AG08396 (cell line): ENCODE measurements at places on chromosomes 1 and 21.
A peak's percentile ranks its signal among the peaks of the same experiment; 100 is the strongest.

GRCh38 chr1:46298387-46298786 is 5.0 kb downstream of the LRRC41 start:
- no peak for DNase-seq

- no peak for DNase-seq
Observed at GRCh38 chr1:193417403-193417802, 231.0 kb upstream of the B3GALT2 start.

- no peak for DNase-seq
Observed at GRCh38 chr1:201590474-201590873, 51.5 kb downstream of the NAV1 start.

GRCh38 chr1:181680332-181680731 is 197.0 kb downstream of the CACNA1E start:
- DNase-seq = no peak

DNA sequence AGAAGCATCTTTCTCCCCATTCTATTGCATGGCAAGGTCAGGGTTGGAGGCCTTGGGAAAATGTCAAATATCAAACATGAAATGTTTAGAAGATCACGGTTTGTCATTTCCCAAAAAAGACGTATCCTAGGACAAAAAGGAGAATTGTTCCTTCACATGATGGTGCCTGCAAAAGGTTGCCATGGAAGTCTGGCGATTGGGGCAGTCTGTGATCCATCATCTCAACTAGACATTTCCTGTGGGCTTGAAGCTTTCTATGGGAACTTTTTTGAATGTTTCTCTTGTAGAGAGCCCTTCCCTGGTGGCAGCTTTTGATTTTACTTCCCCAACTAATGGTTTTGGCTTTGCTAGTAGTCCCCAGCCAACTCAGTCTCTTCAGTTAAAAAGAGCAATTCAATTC is 106.3 kb downstream of the TGFB2 start:
- DNase-seq = no peak

- no peak for DNase-seq
Observed at GRCh38 chr1:157311730-157312081, 173.5 kb upstream of the ETV3 start.

DNA sequence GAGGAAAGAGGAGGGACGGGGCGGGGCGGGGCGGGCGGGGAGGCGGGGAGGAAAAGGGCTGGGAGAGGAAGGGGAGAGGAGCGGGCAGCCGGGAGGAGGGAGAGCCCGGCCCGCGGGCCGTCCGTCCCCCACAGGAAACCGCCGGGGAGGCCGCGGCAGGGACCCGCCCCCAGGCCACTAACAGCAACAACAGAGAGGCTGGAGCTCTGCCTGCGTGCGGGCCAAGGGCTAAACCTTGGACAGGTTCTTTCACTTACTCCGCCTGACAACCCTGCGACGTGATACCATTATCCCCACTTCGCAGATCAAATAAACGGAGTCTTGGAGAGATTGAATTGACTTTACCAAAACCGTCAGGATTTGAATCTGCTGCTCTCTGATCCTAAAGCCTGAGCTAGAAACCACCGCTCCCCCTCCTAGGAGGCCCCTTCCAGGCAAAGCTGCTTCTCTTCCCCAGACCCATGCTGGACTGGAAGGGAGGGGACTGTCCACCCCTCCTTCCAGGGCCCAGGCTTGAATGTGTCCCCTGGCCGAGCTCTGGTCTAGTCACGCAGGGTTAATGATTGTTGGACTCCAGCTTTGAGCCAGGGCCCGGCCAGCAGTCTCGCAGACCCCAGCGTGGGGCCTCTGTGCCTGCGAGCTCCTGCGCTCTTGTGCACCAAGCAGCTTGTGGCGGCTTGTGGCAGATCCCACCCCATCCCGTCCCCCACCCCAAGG is at the start of gene EVA1B:
Gene EVA1B, minus strand, starts transcription at position 10 of the 717 bp plus-strand sequence. CDS start 608 bp downstream, outside the sequence.
- peak; percentile 88 for DNase-seq

- no peak for DNase-seq
Observed at GRCh38 chr1:119249283-119249682, 108.8 kb upstream of the WARS2 start.

GRCh38 chr1:167092653-167093052 is 1.2 kb upstream of the STYXL2 start:
- DNase-seq = no peak

- no peak for DNase-seq
Observed at GRCh38 chr1:193634470-193634869, 448.1 kb upstream of the B3GALT2 start.

- DNase-seq = no peak
Observed at GRCh38 chr1:54315099-54315498, 91.1 kb downstream of the SSBP3 start.

DNA sequence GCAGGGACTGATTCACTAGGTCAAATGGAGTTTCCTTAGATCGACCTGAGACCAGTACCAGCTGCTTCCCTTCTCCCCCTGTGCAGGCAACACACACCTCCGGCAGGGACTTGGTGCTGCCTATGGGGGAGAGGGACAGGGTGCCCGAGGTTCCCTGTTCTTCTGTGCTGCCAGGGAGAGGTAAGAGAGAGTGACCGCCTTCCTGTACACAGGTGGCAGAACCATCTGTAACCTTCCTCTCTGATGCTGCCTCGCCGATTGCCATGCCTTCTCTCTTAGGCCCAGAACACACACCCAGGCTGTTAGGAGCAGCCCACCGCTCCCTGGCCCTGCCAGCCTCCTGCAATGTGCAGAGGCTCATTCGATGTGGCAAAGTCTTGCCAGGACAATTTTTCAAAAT is 9.3 kb downstream of the MYOC start:
- DNase-seq = no peak

- DNase-seq = no peak
Observed at GRCh38 chr1:42551590-42551989, 88.5 kb downstream of the CCDC30 start.

GRCh38 chr1:27346991-27347624 is 5.3 kb downstream of the SYTL1 start:
- no peak for DNase-seq

DNA sequence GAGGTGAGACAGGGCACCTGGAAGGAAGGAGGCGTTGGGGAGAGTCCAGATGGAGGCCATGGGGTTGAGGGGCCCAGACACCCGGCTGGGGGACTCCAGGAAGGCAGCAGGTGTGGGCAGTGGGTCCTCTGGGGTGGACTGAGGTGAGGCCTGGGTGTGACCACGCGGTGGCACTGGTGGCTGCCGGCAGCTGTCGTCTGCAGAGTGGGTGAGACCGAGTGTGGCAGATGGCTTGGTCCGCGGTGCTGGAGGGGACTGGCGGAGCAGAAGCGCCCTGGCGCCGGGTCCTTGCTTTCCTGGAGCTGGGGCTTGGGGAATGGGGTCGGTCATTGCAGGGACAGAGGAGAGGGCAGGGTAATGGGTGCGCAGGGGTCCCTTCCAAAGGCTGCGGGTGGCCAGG is 12.5 kb downstream of the AGRN start:
- DNase-seq = no peak

DNA sequence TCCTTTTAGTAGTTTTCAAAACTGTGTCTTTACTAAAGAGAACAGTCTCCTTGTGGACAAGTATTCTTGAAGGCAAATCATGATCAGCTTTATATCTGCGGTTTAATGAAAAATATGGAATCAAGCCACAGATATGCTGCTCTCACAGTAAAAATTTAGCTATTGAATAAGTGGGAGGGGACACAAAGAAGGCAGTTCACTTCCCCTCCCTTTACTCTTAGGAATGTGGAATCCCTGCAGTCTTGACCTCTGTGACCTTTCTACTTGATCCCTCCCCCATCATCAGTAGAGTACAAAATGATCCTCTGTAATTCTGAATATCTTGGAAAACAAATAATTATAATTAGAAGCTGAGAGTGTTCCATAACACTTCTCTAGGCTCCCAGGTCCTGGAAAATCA is 136.7 kb upstream of the HOOK1 start:
- no peak for DNase-seq

- no peak for DNase-seq
Observed at GRCh38 chr1:31957701-31958674, 19.8 kb upstream of the PTP4A2 start.

DNA sequence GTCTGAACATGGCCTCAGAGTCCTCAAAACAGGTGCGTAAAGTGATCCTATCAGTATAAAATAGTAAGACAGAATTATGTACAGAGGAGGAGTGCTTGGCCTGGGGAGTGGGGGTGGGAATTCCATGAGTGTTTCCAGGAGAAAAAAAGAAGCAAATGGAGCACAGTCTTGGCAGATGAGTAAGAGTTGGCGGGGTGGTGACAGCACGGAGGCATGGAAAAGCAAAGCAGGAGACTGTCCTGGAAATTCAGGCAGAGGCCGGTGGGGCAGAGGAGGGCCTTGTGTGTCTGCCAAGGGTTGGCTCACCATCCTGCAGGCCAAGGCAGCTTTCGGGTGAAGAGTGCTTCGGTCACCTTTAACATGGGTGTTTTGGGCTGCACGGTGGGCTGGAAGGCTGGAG is 63.4 kb downstream of the OPTC start:
- peak; percentile 65 for DNase-seq

- DNase-seq = peak; percentile 32
Observed at GRCh38 chr1:164617377-164618201, 58.6 kb downstream of the PBX1 start.

- DNase-seq = no peak
Observed at GRCh38 chr1:48581270-48581669, 109.3 kb upstream of the SPATA6 start.

DNA sequence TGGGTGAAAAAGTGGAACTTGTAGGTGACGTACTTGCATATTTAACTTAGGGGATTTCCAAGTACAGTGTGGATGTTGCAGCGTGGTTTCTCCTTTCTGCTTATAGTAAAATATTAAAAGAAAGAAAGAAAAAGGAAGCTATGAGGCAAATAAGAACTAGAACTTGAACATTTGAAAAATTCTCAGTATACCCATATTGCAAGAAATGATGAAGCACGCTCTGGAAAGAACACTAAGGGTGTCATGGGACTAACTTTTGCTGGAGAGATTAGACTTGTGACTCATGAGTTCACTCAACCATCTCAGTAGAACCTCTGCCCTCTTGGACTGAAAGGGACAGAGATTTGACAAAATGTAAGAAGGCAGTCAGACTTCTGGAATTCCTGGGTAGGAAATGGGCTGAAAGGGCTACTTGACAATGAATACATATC is 704.5 kb upstream of the ADGRL4 start:
- no peak for DNase-seq

DNA sequence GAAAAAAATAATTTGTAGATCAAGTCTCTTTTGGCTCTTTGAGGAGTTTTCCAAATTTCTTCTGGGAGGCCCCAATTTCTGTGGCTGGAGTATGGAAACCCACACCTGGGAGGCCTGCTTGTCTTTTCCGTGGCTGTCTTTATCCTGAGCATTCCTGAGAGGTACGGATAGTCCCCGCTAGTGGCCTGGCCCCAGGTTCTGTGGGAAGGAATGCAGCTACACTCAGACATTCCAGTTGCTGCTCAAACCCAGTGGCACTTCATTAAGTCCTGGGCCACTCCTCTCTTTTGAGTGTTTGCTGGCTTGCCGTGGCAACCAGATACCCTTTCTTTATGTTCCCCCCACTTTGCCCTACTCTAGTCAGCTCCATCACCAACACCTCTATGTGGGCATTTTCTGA is 310.4 kb downstream of the ASTN1 start:
- no peak for DNase-seq

DNA sequence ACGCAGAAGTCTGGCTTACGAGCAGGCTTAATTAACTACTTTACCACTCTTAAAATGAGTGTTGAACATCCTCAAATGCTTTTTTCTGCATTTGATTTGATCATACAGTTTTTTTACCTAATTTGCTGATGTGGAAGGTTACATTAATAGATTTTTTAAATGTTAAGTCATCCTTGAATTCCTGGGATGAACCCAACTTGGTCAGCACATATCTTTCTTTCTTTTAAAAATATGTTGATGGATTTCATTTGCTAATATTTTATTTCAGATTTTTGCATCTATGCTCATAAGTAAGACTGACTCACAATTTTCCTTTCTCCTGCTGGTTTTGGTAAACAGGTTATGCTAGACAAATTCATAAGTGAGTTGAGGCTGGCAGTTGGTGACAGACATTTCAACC is 82.9 kb downstream of the LHX4 start:
- no peak for DNase-seq

GRCh38 chr1:177615251-177615650 is 354.6 kb downstream of the SEC16B start:
- DNase-seq = no peak

- DNase-seq = peak; percentile 25
Observed at GRCh38 chr1:39720094-39720999, 18.3 kb upstream of the PPIE start.

DNA sequence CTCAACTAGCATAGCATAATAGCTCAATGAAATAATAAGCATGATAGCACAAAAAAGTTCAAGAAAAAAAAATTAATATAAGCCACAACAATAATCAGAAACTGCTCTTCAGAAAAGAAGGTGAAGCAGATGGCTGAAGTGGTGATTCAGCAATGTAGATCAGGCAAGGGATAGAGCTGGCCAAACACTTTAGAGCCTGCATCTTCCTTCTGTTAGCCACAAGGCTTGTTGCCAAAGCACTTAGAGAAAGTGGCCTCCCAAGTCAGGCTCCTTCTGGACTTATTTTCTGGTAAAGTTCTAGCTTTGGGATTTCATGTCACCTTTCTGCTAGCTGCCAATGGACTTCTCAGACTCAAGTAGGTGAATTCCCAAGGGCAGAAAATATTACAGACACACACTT is 60.3 kb upstream of the C1orf87 start:
- DNase-seq = peak; percentile 44

DNA sequence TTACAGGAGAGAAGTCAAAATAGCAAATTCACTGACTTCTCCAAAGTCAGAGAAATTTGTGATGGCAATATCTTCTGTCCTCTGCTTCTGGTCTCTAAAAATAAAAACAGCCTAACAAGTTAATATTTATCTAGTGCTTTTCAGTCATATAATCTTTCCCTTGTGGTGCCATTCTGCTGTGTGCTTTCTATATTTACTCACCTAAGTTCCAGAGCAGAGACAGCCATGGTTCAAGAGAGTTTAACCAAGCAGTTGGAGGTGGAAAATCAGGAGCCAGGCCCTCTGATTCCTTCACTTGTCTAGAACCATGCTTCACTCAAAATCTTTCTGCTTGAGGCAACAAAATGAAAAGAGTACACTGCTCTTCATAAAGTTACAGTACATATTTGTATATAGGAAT is 39.3 kb downstream of the BRINP2 start:
- no peak for DNase-seq

GRCh38 chr21:27047658-27048314 is 80.9 kb upstream of the ADAMTS5 start:
- DNase-seq = no peak

DNA sequence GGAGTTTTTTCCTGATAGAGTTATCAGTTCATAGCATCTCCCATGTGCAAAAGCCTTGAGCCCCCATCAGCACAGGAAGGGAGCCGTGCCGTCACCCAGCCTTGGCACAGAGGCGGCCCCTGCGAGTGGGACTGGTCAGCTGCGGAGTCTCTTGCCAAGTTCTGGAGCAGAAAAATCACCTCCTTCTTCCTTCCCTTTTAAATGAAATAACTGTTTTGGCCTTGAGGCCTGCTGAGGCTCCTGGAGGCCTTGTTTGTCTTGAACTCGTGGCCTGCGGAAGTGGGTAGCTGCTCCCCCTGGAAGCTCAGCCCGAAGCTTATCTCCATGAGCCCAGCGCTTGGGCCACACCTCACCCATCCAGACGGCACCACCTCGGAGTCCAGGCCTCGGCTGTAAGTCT is 145.7 kb upstream of the TMEM51 start:
- no peak for DNase-seq

- DNase-seq = peak; percentile 48
Observed at GRCh38 chr1:84632673-84633434, 57.4 kb downstream of the SSX2IP start.
